ENCODE measurements at places on chromosomes 16 and 17. TPM values are rescaled to one million over a fixed set of nuclear protein-coding genes. Genes with fewer than 3 reads are reported as not detected.

Gene HOXB3
- 2.3 TPM for total RNA-seq

Gene HBM
- total RNA-seq, result not detected

Gene LSM12
- total RNA-seq, result 50.1 TPM

Gene KRTAP16-1
- not detected for total RNA-seq

Gene CCR7
- total RNA-seq, result not detected

Gene TPSG1
- total RNA-seq, result not detected

Gene EXOC7
- 81.9 TPM for total RNA-seq

Gene NFATC2IP
- total RNA-seq, result 17.7 TPM

Gene ETV4
- 0.14 TPM for total RNA-seq

Gene C17orf78
- not detected for total RNA-seq

Gene ZFP3
- 12.0 TPM for total RNA-seq

Gene SEC14L5
- total RNA-seq, result 0.57 TPM

Gene RANBP10
- 11.1 TPM for total RNA-seq

Gene BOLA2
- 7.8 TPM for total RNA-seq

Gene TMEM106A
- 7.0 TPM for total RNA-seq

Gene TMEM170A
- total RNA-seq, result 11.1 TPM

Gene CCL23
- total RNA-seq, result 0.56 TPM
